Activated T-helper 17 cell treated with anti-CD3 and anti-CD28 coated beads, Interleukin-2, amount 50 U/mL, for 72 hours (primary cell): ENCODE measurements at places on chromosomes 2 and 18.

DNA sequence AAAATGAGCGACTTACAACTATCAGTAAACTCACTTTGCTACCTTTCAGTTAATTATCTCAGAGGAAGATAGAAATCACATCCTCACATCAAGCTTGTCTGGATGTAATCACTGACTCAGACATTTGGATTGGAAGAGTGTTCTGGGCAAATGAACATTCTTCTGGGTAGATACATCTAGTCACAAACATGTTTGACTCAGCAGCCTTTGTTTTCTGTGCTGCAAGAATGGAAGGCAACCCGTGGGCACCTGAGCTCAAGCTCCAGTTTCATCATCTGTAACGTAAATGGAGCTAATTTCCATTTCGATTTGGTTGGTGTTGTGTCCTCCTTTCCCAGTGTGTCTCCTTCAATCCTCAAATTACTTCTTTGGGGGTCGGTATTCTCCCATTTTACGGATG lies 58.5 kb downstream of the ACAA2 start:
- no peak for ATAC-seq

DNA sequence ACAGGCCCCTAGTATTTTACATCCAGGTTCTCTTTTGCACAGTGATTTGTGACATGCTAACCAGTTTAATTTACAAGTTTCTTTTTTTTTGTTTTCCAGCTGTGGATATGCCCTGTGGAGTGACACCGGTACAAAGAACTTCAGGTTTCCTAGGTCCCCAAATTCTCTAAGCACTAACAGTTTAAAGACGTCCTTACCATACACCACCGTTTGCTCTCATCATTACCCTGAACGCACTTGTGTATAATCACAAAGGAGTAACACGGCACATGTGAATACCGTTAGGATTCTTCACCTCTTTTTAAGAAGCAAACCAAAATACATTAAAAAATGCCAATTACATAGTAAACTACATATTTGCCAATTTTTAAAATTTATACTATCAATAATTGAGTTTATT lies 853 bp downstream of the LANCL1 start:
- no peak for ATAC-seq

DNA sequence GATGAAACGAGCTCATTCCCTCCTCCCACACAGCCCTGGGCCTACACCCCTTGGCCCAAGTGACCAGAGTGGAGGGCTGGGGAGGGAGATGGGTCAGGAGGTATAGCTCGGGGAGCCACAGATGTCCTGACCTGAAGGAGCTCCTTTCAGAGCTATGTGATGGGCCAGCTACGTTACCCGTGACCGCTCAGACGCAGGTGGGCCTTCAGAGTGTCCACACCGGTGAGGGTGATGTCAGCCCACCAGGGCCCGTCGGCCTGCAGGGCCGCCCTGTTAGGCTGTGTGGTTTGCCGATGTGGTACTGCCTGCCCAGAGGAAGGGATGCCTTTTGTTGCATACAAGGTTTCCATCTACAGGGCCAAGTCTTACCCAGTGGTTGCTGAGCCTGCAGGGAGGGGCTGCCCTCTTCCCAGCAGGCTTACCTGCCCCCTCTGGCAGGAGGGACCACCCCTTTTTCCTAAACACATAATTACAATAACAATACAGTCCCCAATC lies 41.8 kb upstream of the FOSL2 start:
- ATAC-seq = no peak

DNA sequence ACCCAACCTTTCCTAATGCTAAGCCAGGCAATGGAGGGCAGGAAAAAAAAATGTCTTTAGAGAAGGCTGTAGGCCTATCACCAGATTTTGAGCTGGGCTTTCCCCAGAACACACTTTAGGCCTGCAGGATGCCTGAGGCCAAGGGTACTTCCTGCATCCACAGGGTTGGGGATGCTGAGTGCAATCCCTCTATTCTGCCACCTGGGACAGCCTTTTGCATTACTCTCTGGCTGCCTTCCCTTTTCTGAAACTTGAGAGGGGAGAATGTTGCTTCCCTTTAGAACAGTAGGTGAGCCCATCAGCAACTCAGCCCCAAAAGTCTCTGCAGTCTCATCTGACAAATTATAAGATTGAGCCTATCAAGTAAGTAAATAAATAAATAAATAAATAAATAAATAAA lies 195.2 kb downstream of the SLC8A1 start:
- no peak for ATAC-seq

DNA sequence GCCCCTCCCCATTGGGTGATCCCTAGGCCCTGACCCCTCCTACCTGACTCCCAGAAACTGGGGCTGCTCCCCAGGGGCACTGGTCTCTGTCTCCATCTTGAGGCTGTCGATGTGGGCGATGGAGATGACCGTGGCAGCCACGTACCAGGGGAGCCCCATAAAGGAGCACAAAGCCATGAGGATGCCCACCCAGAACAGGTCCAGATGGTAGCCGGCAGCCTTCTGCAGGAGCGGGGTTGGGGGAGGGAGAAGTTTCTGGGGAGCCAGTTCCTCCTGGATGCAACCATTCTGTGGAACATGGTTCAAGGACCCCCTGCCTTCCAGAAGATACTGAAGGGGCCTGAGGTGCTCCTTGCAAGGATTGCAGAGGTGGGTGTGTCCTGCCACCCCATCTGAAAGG lies 34.0 kb downstream of the MTHFD2 start:
- no peak for ATAC-seq

DNA sequence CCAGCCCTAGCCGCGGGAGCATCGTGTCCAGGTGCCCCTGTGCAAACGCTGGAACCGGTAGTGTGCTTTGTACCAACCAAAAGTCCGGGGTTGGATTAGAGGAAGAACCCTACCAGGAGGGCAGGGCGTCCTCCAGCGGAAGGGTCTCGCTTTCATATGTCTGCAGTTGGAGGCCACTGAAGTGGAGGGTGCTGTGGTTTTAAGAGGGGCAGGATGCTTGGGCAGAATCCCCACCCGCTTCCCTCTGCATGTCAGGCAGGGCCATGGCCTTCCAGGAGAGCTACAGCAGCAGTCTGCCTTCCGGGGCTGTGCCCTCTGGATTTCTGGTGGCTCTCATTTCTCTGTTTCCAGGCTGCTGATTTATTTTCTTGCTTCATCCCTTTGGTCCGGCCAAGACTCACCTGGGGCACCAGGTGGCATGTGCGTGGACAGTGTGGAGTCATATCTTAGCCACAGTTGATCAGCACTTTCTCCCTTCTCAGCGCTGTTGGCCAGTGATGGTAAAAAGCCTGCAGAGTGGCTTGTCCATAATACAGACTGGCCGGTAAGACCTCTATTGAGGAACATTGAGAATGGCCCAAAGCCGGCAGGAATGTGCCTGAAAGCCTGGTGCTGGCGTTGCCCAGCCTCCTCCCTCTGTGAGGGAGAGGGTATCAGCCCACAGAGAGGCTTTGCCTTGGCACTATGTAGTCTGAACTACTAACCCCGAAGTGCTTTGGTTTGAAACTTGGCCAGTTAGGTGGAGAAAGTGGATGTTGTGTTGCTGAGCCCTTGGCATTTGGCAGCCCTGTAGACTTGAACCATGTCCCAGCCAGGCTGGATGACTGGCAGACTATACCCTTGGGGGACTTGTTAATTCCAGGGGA lies 1.8 kb downstream of the AGAP1 start:
- no peak for ATAC-seq

DNA sequence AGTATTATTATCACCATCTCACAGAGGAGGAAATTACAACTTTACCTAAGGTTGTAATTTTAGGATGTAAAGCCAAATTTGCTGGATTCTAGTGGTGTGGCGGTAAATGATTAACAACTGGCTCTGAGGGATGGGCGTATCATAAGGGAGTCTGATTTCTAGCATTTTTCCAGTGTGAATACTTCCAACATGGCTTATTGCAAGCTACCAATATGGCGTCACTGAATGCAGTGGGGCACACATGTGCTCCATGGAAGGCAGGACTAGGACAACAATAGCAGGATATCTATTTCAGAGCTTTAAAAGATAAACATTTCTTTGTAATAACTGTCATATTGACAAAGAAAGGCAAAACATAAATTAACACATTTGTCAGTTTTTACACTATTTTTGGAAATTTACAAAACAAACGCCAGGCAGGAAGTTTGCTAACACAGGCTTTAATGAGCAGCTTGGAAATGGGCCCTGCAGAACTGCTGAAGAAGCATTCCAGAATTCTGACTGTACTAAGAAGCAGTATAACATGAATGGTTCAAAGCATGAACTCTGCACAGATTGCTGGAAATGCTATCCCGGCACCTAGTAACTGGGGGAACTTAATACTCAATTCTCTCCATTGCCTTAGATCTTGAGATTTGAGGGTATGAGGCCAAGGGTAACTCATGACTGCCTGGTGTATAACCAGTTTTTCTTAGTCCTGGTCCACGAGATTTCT lies 439.3 kb upstream of the MAP2 start:
- ATAC-seq = no peak

- no peak for ATAC-seq
Measured at GRCh38 chr2:107380912-107381311, 445.8 kb upstream of the RGPD4 start.

DNA sequence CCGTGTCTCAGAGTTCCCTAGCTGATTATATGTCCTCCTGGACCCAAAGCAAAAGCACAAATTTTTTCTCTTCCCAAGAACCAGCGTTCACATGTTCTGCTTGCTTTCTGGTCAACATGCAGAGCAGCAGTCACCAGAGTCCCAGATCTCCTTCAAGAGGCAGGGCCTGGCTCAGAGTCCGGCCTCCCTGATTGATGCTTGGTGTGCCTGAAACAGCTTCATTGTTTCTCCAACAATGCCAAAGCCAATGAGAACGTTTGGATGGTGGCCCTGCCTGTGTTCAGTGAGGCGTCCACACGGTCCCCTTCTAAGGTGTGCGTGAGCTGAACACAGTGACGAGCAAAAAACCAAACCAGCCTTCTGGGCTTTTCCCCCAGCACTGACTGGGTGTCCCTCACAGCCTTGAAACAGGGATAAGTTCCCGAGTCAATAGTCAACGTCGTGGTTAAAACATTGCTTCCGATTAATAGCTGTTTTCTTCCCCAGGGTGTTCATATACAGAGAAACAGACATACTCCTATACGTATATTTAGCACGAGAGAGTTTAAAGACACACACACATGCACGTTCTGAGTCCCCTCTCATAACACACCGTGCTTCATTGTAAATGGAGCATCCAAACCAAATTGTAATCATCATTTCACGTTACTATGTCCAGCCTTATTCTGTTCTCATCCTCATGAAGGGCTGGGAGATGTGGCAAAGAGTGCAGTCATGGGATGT lies 19.3 kb upstream of the POU3F3 start:
- no peak for ATAC-seq

GRCh38 chr2:170227951-170228350 lies 50.0 kb downstream of the MYO3B start:
- ATAC-seq = no peak

- ATAC-seq = no peak
Measured at GRCh38 chr2:175612280-175612679, 389.8 kb downstream of the LNPK start.

GRCh38 chr2:145910416-145910815 lies 1390.5 kb upstream of the ZEB2 start:
- no peak for ATAC-seq

DNA sequence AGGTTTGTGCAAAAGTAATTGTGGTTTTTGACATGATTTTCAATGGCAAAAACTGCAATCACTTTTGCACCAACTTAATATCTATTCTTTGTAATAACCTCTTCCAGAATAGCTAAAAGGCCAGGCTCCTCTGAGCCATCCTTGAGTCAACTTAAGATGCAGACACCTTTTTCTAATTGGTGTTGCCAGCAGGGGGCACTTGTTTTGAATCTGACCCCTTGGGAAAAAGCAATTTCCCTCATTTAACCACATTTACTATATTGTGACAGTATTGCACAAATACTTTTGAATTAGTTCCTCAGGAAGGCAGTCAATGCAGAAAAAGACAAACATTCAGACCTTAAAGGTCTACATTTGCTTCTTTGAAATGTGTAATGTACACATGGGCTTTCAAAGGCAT lies 78.6 kb upstream of the GALNT5 start:
- ATAC-seq = no peak

GRCh38 chr2:48467637-48468036 lies 62.3 kb upstream of the STON1 start:
- peak; percentile 52 for ATAC-seq

- peak; percentile 95 for ATAC-seq
Measured at GRCh38 chr2:96760036-96760985, at the start of gene CNNM4. Gene CNNM4, plus strand, starts transcription at chr2:96760902. Its CDS starts 98 bp downstream, at chr2:96761000.

DNA sequence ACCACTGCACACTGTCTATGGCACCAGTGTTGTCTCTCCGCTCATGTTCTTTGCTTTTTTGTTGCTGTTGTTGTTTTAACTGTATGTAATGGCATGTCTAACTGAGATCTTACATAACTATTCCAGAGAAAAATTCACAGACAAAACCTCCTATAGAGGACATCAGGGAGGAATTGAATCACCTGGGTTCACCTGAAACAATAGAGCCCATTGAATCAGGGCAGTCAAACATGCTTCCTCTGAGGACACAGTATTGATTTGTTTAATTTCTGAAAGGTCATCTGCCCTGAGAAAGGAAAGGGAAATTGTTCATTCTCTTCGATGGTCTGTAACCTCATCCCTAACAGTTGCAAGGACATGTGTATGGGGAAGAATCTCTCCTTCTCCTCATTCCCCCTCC lies 237.5 kb downstream of the SRBD1 start:
- ATAC-seq = no peak

GRCh38 chr18:49572611-49573345 lies 10.9 kb downstream of the LIPG start:
- ATAC-seq = no peak

DNA sequence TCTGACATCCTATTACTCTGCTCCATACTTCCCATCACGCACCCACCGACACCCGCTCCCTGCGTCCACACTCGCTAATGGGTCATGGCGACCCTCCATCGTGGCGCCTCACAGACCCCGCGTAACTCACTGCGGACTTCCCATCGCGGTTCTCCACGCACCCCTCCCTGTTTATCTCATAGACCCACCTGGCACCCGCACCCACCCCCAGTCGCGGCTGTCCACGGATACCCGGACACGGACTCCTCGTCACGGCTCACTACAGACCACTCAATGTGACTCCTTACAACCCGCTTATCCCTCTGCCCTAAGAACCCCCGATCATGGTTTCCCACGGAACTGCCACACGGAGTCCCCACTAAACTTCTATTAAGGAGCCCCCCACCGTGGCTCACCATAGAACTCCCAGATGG lies 458 bp downstream of the CXXC1 start:
- peak; percentile 1 for ATAC-seq

- ATAC-seq = no peak
Measured at GRCh38 chr2:74008761-74009395, 24.2 kb downstream of the TET3 start.

DNA sequence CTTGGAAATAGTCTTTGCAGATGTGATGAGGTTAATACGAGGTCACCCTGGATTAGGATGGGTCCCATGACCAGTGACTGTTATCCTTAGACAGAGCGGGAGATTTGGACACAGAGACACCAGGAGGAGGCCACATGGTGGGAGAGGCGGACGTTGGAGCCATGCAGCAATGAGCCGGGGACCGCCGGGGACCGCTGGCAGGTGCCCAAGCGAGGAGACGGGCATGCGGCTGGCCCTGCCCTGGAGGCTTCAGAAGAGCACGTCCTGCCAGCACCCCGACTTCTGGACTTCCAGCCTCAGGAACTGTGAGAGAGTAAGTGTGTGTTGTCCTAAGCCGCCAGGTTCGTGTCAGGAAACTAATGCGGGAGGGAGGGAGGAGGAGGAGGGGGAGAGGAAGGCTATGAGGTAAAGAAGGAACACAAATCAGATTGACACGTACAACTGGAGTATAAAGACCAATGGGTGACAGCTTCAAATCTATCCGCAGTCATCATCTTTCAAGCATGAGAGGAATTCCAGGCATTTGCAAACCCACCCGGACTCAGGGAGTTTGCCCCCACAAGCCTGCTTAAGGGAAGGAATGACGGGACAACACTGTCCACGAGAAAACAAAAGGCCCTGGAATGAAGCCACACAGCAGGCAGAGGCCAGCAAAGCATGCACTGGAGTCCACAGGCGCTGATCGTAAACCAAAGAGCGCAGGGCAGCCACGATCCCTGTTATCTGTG lies 11.6 kb upstream of the BOK start:
- no peak for ATAC-seq
